Upper lobe of left lung (tissue), 6 donors: ENCODE measurements at places on chromosomes 7 and 10.

DNA sequence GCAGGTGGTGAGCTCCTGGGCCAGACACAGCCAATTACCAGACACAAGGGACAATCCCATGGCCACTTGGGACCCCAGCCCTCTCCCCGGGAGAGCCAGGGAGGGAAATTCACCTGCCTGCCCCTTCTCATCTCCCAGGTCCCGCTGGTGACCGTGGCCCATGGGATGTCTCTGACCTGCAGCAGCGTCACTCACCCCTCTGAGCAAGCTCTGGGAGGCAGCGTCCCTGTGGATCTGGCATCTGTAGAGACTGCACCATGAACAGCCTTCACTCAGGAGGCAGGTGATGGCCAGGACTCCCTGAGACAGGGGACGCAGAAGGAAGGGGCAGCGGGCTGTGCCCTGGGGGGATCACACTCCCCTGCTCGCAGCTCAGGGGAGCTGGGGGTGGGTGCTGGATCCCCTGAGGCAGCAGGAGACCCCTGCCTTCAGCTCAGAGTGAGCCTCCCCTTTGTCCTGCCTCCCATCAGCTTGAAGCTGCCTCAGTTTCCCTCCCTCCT, 90.8 kb downstream of the FOXL3 start:
- H3K27me3 ChIP-seq = no peaks in the 10 kb centered on the region
- H3K4me1 ChIP-seq = peaks cover 16% of the 10 kb centered on the region
- no peak overlapping the region for H3K4me3 ChIP-seq
- H3K36me3 ChIP-seq = no peaks in the 10 kb centered on the region
- no peak overlapping the region for H3K27ac ChIP-seq

DNA sequence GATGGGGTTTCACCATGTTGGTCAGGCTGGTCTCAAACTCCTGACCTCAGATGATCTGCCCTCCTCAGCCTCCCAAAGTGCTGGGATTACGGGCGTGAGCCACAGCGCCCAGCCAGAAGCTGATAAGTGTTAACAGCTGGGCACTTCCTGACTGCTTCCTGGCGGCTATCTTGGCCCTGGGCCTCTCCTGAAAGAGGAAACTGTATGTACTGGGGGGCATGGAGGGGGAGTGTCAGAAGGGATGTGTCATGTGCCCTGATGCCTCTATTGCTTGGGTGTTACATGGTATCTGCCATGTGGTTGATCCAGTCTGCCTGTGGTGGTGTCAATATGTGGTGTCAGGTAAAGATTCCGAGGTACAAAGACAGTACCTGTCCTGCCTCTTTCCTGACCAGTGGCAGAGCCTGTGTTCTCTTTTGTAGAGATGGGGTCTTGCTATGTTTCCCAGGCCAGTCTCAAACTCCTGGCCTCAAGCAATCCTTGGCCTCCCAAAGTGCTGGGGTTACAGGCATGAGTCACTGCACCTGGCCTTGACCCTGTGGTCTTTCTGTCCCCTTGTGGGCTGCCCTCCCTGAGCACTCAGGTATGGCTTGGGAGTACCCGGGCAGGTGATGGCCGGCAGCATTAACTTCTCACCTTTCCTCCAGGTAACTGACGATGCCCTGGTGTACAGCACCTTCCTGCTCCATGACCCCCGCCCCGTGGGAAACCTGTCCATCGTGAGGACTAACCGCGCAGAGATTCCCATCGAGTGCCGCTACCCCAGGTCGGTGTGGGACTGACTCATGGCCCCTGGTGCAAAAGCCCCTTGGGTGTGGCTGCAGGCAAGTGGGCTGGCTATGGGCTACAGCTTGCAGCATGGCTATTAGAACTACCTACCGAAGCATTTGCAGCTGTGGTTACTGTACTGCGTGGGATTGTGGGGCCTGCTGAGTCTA, 4.4 kb downstream of the ZP3 start:
- no peak overlapping the region for H3K4me3 ChIP-seq
- no peaks in the 10 kb centered on the region for H3K36me3 ChIP-seq
- no peaks in the 10 kb centered on the region for H3K27me3 ChIP-seq
- no peak for DNase-seq

DNA sequence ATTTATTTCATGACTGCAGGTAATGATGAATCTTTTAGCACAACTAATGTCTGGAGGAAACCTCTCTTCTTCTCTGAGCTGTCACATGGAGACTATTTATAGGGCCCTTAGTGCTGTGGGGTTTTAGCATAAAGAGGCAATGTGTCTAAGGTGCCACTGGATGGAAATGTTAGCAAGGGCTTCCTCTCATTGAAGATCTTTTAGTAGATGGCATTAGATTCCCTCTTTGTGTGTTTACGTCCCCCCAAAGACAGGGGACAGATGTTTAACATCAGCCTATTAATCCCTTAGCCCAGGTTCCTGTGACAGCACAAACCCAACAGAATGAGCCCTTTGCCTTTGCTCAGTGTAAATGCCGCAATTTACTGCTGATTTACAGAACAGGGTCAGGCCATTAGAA, 208.6 kb downstream of the SKAP2 start:
- no peaks in the 10 kb centered on the region for H3K27me3 ChIP-seq
- H3K4me1 ChIP-seq = peaks cover 8% of the 10 kb centered on the region
- no peak overlapping the region for H3K27ac ChIP-seq
- no peaks in the 10 kb centered on the region for H3K36me3 ChIP-seq
- DNase-seq = no peak

DNA sequence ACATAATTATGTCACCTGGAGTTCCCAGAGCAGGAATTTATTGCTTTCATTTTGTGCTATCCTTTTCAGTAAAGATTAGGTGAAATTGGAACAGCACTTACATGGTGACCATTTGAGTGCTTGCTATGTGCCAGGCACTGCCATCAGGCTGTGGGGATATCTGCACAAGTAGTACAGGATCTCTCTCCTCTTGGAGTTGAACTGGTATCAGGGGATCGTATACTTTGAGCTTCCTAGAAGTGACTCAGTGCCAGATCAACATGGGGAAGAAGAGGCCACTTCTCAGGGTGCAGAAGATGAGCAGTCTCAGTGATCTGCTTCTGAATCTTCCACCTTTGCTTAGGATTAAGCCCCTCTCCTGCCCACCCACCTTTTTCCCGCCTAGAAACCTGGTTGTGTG, 29.5 kb downstream of the SGPL1 start:
- no peak overlapping the region for H3K4me3 ChIP-seq
- no peaks in the 10 kb centered on the region for H3K4me1 ChIP-seq
- H3K36me3 ChIP-seq = no peaks in the 10 kb centered on the region
- DNase-seq = no peak
- no peak overlapping the region for H3K27ac ChIP-seq

- DNase-seq = peak; percentile 53
- H3K36me3 ChIP-seq = no peaks in the 10 kb centered on the region
- peaks cover 8% of the 10 kb centered on the region for H3K4me1 ChIP-seq
- peak overlapping the region; percentile 73 for H3K4me3 ChIP-seq
- no peaks in the 10 kb centered on the region for H3K27me3 ChIP-seq
These were observed 678 bp upstream of the TMEM106B start for GRCh38 chr7:12210179-12211053.

DNA sequence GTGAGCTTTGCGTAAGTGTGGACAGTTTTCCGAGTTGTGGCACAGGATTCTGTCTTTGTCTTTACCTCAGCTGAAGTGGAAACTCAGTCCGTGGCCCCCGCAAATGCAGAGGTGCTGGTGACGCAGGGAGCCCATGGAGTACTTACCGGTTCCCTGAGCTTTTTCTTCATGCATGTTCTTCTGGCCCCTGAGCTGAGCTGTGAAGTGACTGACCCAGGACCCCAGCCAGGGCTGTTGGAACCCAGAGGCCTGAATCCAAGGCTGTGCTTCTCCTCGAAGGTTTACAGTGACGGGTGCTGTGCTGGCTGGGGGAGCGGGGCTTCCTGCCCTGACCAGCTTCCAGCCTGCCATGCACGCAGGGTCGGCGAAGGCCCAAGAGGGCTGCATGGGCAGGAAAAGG, 223.5 kb downstream of the GLRX3 start:
- DNase-seq = no peak
- no peaks in the 10 kb centered on the region for H3K4me1 ChIP-seq
- no peak overlapping the region for H3K27ac ChIP-seq
- no peaks in the 10 kb centered on the region for H3K36me3 ChIP-seq
- no peaks in the 10 kb centered on the region for H3K27me3 ChIP-seq
- H3K4me3 ChIP-seq = no peak overlapping the region

DNA sequence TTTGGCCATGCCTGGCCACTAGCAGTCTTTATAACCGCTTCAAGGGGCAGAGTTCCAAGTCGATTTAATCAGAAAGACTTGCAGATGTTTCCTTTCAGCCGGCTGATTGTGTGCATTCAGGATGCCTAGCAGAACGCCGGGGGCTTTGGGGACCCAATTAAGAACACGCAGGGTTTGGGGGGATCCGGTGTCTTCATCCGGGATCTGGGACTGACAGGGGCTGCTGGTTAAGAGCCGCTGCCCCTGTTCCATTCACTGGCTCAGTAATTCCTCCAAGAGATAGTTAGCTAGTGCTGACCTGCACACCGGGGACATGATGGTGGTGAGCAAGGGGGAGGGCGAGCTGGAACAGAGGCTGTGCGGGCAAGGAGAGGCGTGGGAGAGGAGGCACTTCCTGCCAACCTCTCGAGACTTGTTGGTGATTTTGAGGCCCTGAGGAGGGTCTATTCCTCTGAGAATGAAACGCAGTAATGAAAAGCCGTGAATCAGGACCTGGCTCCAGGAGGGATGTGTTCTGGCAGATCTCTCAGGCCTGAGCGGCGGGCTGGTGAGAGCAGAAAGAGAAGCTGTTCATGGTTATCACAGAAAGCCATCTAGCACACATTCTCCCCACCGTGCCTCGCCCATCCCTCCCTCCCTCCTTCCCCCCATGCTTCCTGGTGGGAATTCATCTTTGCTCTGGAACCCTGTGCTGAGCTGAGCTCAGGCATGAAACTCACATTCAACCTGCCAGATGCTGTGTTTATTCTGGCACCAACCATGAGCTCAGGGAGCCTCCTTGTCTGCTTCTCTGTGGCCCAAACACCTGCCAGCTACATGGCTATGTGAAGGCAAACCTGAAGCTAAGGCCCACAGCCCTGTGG, 152.0 kb downstream of the CCDC3 start:
- no peak overlapping the region for H3K27ac ChIP-seq
- no peak for DNase-seq
- peaks cover 8% of the 10 kb centered on the region for H3K4me1 ChIP-seq

GRCh38 chr7:2894118-2894940, 50.2 kb upstream of the GNA12 start:
- no peaks in the 10 kb centered on the region for H3K36me3 ChIP-seq
- no peak overlapping the region for H3K27ac ChIP-seq
- no peaks in the 10 kb centered on the region for H3K4me1 ChIP-seq
- peak overlapping the region; percentile 13 for H3K4me3 ChIP-seq

DNA sequence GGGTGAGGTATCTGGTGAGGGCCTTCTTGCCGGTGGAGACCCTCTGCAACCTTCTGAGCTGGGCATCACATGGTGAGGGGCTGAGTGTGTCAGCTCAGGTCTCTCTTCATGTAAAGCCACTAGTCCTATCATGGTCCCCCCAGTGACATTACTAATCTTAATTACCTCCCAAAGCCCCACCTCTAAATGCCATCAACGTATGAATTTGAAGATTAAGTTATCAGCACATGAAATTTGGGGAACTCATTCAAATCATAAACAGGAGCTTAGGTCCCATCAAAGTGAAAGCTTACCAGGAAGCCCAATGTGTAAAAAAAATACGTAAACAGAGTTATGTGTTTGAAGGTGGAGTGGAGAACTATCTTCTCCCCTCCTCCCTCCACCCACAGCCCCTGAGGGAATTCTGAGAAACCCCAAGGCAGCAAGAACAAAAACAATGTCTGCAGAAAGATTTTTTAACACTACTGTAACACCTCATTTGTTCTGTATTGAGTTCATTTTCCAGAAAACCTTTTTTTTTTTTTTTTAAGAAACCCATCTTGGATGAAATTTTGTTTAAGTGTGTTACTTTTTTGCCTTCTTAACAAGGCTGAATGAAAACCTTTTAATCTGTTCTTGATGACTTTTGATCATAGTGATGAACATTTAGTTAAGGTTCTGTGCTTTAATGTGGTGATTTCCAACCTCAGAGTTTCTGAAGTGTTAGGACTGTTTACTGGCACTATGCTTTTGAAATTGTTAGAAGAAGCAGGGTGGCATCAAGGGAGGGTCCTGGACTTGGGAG, 19.1 kb upstream of the PCGF5 start:
- no peak for DNase-seq
- peaks cover 31% of the 10 kb centered on the region for H3K4me1 ChIP-seq
- H3K27ac ChIP-seq = no peak overlapping the region
- no peak overlapping the region for H3K4me3 ChIP-seq
- H3K36me3 ChIP-seq = no peaks in the 10 kb centered on the region

- no peaks in the 10 kb centered on the region for H3K36me3 ChIP-seq
- H3K27me3 ChIP-seq = no peaks in the 10 kb centered on the region
- H3K4me3 ChIP-seq = no peak overlapping the region
- no peak overlapping the region for H3K27ac ChIP-seq
- peaks cover 27% of the 10 kb centered on the region for H3K4me1 ChIP-seq
These were observed 2.1 kb upstream of the H2AZ2 start for GRCh38 chr7:44849885-44850544.

DNA sequence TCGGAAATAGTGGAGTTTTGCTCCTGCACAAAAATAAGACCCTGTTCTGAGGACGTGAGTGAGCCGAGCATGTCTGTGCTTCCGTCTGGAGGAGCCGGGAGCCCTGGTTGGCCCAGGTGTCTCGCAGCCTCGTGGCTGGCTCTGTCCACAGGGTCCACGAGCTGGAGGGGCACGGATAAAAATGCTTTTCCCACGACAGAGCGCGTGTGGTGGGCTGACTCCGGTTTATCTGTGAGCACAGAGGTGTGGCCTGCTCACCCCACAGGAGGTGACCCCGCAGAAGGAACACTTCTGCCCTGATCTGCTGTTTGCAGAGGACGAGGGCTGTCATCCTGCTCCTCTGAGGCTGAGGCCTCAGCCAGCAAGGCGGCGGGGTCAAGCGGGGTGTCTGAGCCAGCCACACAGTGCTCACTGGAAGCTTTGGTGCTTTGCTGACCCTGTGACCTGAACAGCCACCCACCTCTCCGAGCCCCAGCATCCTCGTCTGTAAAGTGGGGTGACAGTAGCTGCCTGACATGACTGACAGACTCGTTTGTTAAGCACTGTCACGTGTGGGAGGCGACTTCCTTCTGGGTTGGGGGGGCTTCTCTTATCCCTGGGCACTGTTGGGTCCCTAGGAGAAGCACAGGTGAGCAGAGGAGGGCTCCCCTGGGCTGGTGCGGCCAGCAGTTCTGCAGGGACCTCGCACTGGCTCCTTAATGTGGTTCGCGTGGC, 162.5 kb downstream of the DNAJB6 start:
- H3K36me3 ChIP-seq = no peaks in the 10 kb centered on the region
- peaks cover 3% of the 10 kb centered on the region for H3K4me1 ChIP-seq
- DNase-seq = no peak
- no peaks in the 10 kb centered on the region for H3K27me3 ChIP-seq
- H3K27ac ChIP-seq = no peak overlapping the region
- no peak overlapping the region for H3K4me3 ChIP-seq

- H3K27me3 ChIP-seq = no peaks in the 10 kb centered on the region
- peaks cover 9% of the 10 kb centered on the region for H3K36me3 ChIP-seq
- no peak for DNase-seq
- peak overlapping the region; percentile 85 for H3K4me3 ChIP-seq
- H3K4me1 ChIP-seq = peaks cover 25% of the 10 kb centered on the region
- peak overlapping the region; percentile 97 for H3K27ac ChIP-seq
These were observed 365 bp downstream of the YME1L1 start for GRCh38 chr10:27153845-27154193.
